Upper lobe of right lung (tissue), 1 donor: ENCODE measurements at places on chromosomes 5 and 9.
A peak's percentile ranks its signal among the peaks of the same experiment; 100 is the strongest.

- no peak for DNase-seq
Observed at GRCh38 chr9:93669958-93670207, 93.5 kb downstream of the PHF2 start.

DNA sequence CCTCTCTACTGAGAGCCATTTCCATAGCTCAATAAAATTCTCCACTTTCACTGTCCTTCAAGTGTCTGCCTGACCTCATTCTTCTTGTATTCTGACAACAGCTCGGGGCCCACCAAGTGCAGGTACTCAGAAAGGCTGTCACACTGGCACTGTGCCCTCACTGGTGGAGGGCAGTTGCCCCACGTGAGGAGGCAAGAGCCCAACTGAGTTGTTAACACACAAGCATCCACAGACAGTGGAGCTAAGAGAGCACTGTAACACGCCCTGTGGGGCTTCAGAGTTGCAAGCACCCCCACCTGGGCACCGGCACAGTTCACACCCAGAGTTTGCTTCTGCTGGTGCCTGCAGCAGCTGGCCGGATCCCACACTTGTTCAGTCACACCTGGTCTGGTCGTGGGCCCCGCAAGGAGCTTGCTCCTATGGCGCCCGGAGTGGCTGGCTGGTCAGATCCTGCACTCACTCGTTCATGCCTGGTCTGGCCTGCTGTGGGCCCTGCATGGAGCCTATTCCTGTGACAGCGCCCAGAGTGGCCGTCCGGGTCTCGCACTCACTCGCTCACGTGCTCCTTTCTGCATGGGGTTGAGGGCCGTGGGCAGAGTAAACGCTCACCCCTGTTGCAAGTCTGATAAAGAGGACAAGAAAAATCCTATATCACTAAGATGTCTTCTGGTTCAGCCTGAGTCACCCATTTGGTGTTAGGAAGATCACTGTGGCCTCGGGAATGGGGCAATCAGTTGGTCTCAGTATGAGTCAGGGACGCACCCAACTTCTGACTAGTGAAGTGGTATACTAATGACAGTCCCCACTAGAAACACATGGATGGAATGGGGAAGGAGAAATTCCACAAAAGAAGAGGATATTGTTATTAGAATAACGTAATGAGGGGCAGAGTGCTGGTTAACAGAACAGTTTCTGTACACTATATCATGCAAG lies 87.0 kb upstream of the CCNH start:
- no peak for DNase-seq

DNA sequence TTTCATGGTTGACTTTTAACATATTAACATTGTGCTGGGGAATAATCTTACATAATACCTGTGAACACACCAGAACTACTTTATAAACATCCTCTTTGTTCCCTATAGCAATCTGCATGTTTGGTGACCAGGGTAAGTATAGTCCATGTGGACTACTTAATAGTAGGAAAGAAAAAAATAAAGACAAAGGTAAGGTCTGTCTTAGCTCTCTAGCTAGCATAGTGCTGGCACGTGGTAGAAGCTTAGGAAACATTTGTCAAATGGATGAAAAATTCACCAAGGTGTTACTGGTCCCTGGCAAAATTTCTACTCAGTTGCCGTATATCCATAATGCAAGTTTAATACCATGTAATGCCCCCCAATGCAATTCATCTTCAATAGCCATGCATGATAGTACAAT lies 78.6 kb upstream of the ABCA1 start:
- DNase-seq: no peak

DNA sequence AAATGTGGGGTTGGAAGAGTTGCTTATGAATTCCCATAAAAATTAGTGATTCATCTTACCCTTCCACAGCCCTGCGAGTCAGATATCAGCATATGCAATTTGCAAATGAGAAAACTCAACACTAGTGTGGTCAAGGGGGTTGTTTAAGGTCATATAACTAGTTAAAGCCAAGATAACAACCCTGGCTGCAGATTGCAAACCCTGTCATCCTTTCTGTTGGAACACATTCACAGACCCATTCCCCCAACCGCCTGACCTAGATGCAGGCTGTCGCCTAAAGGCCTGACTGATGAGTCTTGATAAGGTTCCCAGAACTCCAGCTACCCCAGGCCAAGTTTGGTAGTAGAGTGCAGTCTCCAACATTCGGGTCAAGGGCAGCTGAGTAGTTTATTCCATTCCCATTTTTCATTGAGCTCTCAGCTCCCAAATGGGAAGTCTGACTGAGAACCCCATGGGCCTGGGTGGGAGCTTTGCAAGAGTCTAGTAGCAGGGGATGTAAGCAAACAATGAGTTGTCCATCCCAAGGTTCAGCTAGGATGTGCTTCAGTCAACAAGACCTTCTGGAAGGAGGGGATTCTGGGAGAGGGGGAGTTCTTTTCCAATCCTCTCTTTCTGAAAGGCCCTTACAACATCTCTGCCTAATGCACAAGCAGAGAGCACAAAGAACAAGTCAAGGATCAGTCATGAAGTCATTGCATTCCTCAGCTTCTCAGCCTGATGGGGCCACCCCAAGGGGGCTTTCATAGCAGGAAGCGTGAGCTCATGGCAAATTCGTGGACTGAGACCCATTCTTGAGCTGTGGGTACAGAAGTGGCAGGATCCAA lies 40.3 kb downstream of the ADAM19 start:
- no peak for DNase-seq

GRCh38 chr9:91026266-91026665 lies 224.6 kb downstream of the SYK start:
- DNase-seq: no peak

GRCh38 chr5:157870837-157871834 lies 12.2 kb upstream of the CLINT1 start:
- no peak for DNase-seq

GRCh38 chr9:116479056-116479544 lies 208.0 kb upstream of the TRIM32 start:
- DNase-seq: no peak

DNA sequence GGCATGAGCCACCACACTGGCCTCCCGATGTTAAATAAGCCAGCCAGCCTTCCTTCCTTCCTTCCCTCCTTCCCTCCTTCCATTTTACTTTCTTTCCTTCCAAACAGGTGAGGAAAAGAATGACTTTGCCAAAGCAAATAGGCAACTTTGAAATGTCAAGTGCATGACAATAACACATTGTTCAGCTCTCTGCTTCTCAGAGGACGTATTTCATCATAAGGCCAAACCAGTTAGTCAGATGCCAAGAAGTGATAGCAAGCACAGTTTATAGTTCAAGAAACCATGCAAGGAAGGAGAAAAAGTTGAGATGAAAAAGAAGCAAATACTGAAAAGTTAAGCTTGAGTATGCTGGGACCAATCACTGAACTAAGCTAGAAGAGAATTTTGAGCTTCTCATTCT lies 29.5 kb downstream of the POU4F3 start:
- DNase-seq: no peak

- no peak for DNase-seq
Observed at GRCh38 chr5:61632064-61632463, 300.0 kb downstream of the ZSWIM6 start.

GRCh38 chr9:136824496-136825225 lies 16.9 kb downstream of the RABL6 start:
- DNase-seq: no peak

- peak; percentile 66 for DNase-seq
Observed at GRCh38 chr5:16456103-16456832, 9.3 kb downstream of the ZNF622 start.

GRCh38 chr9:132793606-132794580 lies 84.2 kb downstream of the AK8 start:
- no peak for DNase-seq

GRCh38 chr5:16819522-16820167 lies 116.4 kb downstream of the MYO10 start:
- DNase-seq: no peak

GRCh38 chr5:178423431-178423830 lies 166.8 kb downstream of the COL23A1 start:
- no peak for DNase-seq

DNA sequence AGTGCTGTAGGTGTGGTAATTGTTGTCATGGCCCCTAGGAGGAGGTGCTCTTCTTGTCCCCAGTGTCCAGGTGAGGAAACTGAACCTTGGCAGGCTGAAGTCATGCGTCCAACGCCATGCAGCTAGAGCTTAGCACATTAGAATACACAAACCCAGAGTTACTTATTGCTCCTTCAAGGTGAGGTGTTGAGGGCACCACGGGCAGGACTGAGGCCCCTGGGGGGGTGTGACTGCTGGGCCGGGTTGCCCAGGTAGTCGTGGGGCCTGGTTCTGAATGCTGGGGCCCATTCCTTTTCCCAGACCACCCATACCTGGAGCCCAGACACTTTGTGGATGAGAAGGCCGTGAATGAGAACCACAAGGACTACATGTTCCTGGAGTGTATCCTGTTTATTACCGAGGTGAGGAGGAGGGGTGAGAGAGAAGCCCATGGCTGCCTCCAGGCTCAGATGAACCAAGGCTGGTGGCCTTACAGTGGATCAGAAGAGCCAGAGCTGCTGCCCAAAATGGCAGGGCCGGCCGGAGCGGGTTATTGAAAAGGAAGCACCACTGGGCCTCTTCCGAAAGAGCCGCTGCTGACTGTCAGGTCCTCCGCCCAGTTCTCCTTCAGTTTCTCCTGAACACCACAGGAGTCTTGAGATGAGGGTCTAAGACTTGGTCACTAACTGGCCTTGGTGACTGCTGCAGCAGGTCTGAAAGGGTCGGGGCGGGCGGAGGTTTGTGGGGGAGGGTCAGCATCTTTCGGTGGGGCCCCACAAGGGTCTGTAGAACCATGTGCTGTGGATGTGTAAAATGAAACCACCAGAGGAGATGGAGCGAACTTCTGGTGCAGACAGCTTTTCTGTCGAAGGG lies 26.3 kb downstream of the PTPA start:
- DNase-seq: no peak

DNA sequence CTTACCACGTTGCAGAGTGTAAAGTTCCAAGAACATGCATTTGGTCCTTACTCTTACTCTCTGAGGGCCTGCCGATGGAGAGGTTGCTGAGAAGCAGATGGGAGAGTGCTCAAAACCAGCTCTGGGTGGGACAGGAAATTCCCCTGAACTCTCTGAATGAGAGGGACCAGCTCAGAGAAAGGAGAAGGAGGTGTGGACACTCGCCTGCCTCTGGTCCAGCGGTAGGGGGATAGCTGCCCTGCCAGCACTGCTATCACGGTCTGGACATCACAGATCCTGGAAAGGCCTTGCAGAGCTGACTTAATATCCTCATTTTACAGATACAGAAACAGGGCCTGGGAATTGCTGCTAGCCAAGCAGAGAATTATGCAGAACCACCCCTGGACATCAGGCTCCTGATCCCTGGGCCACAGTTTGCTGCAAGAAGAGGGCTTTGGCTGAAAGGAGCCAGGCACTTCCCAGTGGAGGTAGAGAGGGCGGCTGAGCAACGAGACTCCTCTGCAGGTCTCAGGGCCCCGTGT lies 4.9 kb downstream of the TRAF1 start:
- no peak for DNase-seq

GRCh38 chr5:144189800-144190429 lies 19.2 kb downstream of the KCTD16 start:
- peak; percentile 56 for DNase-seq

GRCh38 chr5:35773967-35774366 lies 82.7 kb upstream of the IL7R start:
- no peak for DNase-seq

DNA sequence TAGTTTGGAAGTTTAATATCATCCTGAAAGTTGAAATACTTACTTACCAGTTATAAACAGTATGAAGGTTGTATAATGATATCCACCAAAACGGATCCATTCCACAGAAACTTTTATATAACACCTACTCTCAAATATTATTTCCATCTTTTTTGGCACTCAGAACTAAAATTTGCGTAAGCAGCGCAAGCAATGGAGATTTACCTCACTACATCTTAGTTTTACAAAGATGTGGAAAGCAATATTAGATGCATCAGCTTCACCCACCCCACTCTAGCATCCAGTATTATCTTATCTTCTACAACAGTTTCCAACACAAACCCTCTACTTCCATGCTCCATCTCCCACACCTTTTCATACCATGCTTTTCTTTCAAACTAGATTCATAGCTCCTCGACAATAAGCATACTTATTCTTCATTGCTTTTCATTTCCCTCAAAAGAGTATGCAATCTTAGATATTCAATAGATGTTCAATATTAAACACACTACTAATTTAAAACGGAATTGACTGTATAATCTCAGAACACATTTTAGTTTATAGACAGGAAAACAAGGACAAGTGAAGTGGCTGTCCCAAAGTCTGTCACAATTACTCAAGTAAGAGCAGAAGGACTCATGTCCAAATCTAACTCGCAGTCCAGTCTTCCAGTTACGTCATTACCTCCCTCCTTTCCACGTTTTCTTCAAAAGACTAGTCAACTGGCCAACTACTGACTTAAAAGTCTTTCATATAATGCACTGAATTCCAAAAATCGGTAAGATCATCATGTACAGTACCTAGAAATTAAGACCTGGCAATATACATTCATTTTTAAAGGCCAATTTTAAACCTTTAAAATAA lies 2.2 kb downstream of the PPP2CA start:
- no peak for DNase-seq

- no peak for DNase-seq
Observed at GRCh38 chr9:109716631-109717030, 63.4 kb upstream of the PALM2AKAP2 start.

DNA sequence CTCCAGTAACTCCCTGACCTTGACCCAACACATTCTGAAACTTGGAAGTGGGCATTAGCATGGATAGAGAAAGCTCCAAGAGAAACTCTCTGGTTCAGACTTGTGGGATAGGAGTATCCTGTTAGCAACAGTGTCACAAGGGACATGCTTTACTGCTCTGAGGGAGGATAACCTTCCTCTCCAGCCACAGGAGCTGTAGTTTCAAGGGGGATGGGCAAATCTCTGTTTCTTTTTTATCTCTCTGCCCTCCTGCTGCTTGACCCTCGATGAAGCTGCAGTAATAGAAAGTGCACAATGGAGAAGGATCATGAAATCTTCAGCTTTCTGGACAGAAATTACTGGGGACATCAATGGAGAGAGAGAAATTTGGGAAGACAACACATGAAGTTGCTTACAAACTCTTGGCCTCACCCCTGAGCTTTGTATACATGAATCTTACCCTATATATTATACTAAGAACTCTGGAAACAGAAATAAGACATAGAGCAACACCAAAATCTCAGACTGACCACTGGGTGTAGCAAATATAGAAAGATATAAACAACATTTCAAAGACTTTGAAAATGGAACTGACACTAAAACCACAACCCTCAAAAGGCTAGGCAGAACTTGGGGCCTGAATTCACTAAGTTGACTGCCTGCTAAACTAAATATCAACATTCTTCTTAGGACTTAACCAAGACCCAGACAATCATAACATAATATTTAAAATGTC lies 471.0 kb upstream of the MEF2C start:
- DNase-seq: no peak

GRCh38 chr5:180491496-180491895 lies 2.7 kb upstream of the CNOT6 start:
- peak; percentile 47 for DNase-seq
